ENCODE measurements at places on chromosomes 7 and 10.

DNA sequence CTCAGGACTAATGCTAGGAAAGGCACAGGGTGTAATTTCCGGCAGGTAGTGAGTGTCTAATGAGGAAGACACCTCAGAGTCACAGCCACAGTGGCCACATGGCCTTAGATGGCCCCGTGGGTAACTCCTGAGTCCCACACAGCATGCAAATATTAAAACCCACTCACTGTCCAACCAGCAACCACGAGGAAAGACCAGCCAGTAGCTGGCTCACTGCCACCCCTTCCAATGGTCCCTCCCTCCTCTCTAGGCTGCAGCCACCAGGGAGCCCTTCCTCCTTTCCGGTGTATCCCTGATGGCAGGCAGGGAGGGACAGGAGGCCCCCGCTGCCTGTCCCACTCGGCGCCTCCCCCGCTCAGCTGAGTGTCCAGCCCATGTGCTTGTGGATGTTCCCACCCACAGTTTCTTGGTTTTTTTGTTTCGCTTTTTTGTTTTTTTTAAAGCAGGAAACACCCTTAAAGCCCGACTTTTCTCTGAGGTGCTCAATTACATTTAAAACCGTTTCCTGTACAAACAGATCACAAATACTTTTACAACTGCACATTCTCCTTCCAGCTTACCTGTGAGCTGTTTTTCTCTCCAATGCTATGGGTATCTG, 9.2 kb downstream of the BNIP3 start:
- DNase-seq, result peak; percentile 19

DNA sequence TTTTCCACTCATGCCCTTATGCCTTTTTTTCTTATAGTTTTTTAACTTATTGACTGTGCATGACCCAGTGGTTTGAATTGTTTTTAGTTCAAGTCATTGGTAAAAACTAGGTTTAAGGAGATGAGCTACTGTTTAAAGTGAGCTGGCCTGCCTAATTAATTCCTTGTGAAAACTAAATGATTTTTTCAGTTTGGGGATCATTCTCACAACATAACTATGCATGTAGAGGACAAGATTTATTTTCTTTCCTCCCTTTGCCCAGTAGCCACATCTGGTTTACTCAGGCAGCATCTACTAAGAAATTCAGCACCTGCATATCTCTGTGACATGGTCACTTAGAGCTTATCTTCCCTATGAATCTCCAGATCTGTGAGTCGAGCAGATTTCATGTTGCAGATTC, 1.7 kb downstream of the ADO start:
- DNase-seq, result no peak

DNA sequence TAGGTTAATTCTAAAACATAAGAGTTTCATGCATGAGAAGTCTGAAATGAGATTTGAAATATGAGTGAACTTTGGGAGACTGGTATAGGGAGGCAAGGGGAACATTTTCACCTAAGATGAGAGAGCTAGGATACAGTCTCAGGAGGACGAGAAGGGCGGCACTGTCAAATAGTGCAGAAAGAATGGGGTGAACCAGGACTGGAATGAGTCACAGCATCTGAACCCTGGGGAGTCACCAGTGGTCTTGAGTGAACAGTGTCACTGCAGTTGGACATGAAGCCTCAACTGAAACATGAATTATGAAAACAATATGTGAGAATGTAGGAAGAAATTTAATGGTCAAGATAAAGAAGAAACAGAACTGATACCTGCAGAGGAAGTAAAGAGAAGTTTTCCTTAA, 33.8 kb downstream of the GNG11 start:
- no peak for DNase-seq

- no peak for DNase-seq
These were observed 6.3 kb upstream of the AQP1 start for GRCh38 chr7:30905078-30906012.

DNA sequence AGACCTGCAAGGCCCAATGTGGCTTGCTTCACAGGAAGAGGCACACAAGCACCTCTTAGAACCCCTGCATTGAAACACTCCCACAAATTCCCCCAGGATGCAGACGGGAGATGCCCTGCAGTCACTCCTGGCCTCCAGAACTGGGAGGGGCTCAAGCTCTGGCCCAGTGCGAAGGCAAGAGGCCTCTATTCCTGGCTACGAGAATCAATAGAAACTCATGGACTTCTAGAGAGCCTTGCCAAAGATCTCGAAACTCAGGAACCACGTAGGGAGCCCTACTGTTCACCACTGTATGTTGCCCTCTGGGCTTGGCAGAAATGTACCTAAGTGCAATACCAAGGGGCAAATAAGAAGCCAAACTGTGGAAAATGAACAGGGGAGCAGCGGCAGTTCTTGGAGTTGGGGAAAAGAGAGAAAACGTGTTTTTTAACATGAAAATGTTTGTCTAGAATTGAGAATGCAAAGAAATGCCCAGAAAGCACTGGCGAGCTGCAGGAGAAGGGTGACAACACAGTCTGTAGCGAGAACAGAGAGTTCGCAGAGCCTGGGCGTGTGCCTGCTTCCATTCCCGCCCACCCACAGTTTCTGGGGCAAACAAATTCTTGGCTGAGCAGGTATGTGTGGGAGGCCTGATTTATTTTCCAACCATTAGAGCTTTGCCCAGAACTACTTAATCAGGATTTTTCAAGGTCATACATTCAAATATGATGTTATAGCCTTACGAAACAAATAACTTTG, 260.5 kb upstream of the KLF14 start:
- no peak for DNase-seq

DNA sequence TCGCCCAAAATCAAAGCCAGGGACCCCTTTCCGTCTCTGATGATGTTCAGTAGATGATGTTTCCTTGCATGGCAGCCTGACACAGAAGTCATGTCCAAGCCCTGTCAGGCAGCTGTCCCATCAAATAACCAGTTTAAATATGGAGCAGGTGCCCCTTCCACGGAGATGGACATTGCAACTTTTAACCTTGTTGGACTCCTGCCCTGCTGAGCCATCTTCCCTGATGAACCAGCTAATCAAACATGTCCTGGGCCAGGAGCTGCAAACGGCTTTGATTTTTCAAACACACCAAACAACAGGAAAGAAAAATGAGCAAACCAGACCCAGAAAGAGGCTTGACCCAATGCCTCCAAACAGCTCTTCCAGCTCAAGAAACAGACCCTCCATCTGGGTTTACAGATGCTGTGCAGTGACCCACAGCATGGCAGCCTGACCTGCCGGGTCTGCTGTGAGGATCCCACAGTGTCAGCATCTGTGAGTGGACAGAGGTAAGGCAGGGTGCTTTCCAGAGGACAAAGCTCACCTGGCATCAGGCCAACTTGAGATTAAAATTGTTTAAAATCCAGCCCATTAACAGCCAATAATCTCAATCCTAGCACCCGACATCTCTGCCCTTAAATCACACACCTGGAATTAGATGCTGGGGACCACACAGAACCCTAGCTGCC, 372.6 kb downstream of the GRID1 start:
- no peak for DNase-seq

DNA sequence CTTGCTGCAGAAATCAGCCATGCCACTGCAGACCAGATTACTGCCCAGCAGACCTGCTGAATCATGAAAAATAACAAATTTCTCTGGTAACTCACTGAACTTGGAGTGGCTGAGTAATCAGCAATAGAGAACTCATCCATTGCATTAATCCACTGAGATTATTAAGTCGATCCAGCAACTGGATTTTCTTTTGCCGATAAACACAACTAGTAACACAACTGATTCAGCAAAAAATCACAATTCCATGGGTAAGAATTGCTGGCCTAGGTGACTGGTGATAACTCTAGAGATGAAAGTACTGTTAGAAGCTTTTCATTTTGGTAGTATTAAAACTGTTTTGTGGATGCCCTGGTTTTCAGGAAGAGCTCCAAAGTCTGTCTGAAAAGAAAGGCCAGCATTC, 214.5 kb downstream of the ETV1 start:
- DNase-seq, result no peak

DNA sequence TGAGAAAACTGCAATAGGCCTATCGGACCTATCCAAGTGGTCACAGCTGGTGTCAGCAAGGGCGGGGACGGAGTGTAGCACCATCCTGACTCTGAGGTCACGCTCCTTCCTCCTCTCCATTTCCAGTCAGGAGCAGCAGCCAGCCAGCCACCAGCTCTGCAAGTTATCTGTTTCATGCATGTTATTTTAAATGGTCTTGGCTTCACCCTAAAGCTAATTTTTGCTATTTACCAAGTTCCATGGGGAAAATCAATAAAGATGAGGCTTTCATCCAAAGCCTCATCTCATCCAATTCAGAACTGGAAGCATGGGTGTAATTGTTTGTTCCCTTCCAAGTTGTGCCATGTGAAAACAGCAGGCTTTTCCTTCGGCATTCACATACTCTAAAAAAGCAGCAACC, 49.3 kb downstream of the ICA1 start:
- no peak for DNase-seq

DNA sequence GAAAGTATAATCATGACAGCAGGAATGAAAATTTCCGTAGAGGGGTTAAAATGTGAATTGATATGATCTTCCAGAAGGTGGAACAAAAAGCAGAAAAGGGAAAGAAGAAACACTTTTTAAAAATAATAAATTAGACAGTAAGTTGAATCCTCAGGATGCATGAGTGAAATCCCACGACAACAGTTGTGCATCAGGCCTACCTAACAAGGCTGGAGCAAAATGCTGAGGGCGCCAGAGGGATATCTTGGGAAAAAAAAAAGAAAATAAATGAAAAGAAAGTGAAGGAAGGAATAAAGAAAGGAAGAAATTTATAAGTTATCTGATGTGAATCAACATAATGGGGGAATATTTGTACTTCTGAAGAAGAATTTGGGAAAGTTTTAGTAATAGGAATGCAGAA, 13.0 kb upstream of the HUS1 start:
- DNase-seq, result no peak

DNA sequence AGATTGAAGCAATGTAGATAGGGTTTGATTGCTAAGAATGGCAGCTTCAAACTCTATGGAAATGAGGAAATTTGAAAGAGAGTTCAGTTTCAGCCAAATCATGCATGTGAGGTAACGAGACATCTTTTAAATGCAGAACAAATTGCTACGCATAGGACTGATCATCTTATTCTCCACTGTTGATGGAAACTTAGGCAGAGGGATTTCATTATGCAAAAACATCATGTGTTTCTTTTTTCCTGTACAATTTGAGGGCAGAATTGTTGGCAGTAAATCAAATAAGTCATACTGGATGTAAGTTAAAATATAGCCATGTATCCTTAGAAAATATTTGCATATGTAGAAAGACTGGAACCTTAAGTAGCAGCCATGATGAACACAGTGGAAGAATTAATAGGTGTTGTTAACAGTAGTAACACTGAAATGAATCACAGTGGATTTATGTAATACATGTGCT, 327.4 kb downstream of the CDK14 start:
- no peak for DNase-seq

GRCh38 chr7:70797109-70797514, 334.8 kb upstream of the GALNT17 start:
- no peak for DNase-seq

DNA sequence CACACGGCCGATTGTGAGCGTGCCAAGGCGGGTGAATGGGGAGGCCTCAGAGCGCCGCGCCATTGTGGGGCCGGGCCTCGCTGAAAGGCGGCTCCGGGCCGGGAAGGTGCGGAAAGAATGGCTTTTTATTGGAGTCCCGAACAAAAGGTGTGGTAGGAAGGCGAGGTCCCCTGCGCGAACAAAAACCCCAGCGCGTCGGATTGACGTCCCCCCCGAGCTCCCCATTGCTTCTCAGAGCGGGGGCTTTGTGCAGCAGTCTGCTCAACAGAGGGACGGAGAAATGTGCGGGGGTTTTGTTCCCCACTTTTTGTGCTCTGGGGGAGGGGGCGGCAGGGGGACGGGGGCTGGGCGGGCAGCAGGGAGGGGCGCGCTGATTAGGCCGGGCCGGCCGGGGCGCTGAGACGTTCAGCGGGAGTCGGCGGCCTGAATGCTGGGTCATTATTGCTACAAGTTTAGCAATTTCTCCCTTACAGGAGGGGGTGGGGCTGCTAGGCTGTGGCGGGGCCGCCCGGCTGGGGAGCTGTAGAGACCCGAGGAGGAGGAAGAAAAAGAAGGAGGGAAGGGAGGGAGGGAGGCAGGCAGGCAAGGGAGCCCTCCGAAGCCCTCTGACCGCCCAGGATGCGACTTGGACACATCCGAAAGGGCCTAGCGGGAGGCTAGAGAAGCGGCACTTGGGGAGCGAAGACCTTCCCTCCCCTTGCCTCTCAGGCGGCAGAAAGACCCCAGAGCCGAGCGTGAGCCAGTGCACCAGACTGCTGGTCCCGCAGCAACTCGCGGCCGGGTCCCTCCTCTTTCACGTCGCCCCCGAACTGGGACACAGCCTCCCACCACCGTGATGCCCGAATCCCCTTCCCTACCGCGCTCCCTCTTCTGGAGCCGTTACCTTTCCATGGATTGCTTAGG, 4.6 kb downstream of the NKX2-3 start:
- no peak for DNase-seq

Measured in activated T-helper 9 cell treated with anti-CD3 and anti-CD28 coated beads, Interleukin-2, amount 50 U/mL, for 16 hours (primary cell).